ENCODE measurements at places on chromosomes 3 and 15. TPM values are rescaled to one million over a fixed set of nuclear protein-coding genes. Genes with fewer than 3 reads are reported as not detected.

Gene MNS1
- total RNA-seq, result 0.18 TPM

GRCh38 chr15:57545995-57546394 lies 45.7 kb upstream of the MYZAP start:
- H3K4me3 ChIP-seq, result no peak overlapping the region
- H3K27me3 ChIP-seq, result no peaks in the 10 kb centered on the region
- H3K27ac ChIP-seq, result no peak overlapping the region
- no peaks in the 10 kb centered on the region for H3K36me3 ChIP-seq

DNA sequence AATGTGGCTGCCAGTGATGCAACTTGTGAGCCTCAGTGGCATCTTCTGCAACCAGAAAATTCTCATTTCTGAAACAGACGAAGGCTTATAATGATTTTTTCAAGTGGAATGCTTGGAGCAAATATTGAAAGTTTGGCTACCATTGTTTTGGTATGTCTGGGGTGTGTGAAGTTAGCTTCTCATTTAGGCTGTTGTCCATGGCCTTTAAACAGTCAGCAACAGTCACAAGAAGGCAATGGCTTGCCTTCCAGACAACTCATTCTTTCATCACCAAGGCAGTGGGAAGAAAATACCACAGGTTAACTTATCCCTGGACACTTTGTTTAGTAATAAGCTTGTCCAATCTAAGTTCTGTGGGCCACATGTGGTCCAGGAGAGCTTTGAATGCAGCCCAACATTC lies 4.7 kb upstream of the BNC1 start:
- DNase-seq, result no peak
- no peak overlapping the region for H3K4me3 ChIP-seq
- no peak overlapping the region for H3K27ac ChIP-seq
- H3K4me1 ChIP-seq, result no peaks in the 10 kb centered on the region

DNA sequence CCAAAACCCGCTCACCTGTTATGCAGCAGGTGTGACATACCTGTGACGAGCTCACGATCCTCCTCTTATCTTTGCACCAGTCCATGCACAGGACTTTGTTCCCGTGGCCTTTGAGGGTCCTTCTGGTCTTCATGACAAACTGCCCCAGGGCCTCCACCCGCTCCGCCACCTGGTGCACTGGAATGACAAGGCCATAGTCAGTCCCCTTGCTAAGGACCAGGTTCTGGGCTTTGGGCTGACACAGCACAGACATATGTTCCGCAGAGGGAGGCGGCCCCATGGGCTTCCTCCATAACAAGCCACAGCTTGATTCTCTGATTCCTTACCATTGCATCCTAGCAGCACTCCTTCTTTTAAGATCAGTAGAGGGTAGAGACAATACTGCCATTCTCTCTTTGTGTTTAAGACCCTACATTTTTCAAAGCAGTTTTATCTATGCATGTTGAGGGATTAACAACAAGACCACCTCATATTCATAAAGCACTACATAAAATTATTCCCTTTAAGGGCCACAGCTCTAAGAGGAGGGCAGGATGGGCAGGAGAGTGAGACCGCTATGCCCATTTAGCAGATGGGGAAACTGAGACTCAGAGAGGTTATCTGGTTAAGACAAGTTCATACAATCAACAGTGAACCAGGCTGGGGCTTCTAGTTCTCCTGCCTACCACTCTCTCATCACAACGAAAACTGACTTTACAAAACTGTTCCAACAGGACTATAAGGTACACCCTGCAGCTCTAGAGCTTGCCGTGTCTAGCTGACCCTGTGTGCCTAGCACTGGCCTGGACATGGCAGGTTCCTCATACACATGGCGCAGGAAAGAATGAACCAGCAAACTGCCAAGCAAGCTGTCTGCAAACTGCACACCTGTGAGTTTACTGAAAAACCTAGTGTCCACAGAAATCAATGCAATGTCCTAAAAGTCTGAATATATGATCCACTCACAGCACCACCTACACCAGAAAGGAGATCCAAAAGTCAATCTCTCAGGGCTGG lies 37.0 kb downstream of the GNB5 start:
- no peak overlapping the region for H3K27ac ChIP-seq
- H3K4me1 ChIP-seq, result no peaks in the 10 kb centered on the region
- no peak overlapping the region for H3K4me3 ChIP-seq
- DNase-seq, result no peak

GRCh38 chr3:42022355-42022754 lies 60.5 kb upstream of the ULK4 start:
- H3K4me1 ChIP-seq, result no peaks in the 10 kb centered on the region
- H3K27ac ChIP-seq, result no peak overlapping the region
- H3K4me3 ChIP-seq, result no peak overlapping the region
- no peak for DNase-seq
- H3K36me3 ChIP-seq, result no peaks in the 10 kb centered on the region
- H3K27me3 ChIP-seq, result no peaks in the 10 kb centered on the region

Gene GPR62
- not detected for total RNA-seq

- H3K36me3 ChIP-seq, result no peaks in the 10 kb centered on the region
- H3K4me1 ChIP-seq, result no peaks in the 10 kb centered on the region
- H3K27me3 ChIP-seq, result no peaks in the 10 kb centered on the region
These were observed 145.9 kb upstream of the POU1F1 start for GRCh38 chr3:87422333-87422732.

Gene NOP10
- total RNA-seq, result 75.7 TPM

GRCh38 chr3:69181592-69182211 lies 59.3 kb upstream of the LMOD3 start:
- no peaks in the 10 kb centered on the region for H3K27me3 ChIP-seq
- H3K4me3 ChIP-seq, result no peak overlapping the region
- no peaks in the 10 kb centered on the region for H3K36me3 ChIP-seq
- no peak for DNase-seq

GRCh38 chr3:179956416-179956830 lies 80.3 kb downstream of the PEX5L start:
- no peak for DNase-seq
- no peaks in the 10 kb centered on the region for H3K4me1 ChIP-seq
- H3K27me3 ChIP-seq, result no peaks in the 10 kb centered on the region
- H3K36me3 ChIP-seq, result no peaks in the 10 kb centered on the region

DNA sequence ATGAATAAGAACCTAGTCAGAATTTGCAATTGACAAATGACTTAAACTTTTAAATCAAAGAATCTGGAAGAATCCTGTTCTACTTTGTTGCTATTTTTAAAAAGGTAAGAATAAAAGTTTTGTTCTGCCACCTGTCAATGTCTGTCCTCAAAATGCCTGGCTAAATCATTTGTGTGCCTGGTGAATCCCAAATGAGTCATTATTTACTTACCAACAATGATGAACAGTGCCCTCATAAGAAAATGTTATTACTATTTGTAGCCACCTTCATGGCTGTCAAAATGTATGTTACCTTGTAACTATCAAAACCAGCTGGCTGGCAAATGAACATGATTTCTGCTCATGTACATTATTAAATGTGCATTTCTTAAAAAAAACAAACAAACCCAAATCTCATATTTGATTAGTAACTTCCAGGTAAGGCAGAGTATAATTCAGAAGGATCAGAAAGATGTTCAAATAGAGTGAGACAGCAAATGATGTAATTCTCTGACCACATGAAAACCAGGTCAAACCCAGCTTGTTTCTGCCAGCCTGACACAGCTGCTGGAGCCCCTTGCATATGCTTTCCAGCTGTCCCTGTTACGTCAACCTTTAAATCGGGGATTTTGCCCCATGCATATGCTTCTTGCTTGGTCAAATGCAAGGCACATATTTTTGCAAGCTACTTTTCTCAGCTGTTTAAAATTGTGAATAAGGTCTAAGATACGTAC lies 137.9 kb downstream of the SSR3 start:
- H3K4me1 ChIP-seq, result no peaks in the 10 kb centered on the region
- no peak overlapping the region for H3K4me3 ChIP-seq
- no peaks in the 10 kb centered on the region for H3K27me3 ChIP-seq
- H3K27ac ChIP-seq, result no peak overlapping the region

Gene IL17RE
- 0.19 TPM for total RNA-seq

GRCh38 chr3:140093742-140094141 lies 158.8 kb downstream of the CLSTN2 start:
- no peaks in the 10 kb centered on the region for H3K36me3 ChIP-seq
- no peaks in the 10 kb centered on the region for H3K27me3 ChIP-seq
- DNase-seq, result no peak
- H3K4me3 ChIP-seq, result no peak overlapping the region
- no peak overlapping the region for H3K27ac ChIP-seq

DNA sequence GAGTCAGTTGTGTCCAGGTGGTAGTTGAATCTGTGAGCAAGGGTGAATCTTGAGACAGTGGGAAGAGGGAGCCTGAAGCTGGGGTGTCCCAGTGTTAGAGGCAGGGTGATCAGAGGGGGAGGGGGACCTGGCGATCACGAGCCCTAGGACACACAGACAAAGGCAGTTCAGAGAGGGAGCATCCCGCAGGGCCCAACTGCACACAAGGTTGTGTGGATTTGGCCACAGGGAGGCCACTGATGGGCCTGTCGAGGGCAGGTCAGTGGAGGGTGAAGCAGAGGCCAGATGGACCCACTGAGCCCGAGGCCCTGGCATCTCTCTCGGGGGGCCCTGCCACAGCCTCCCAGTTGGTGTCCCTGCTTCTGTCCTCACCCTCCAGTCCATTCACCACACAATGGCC lies 48.6 kb upstream of the SMAD6 start:
- H3K36me3 ChIP-seq, result no peaks in the 10 kb centered on the region
- no peak overlapping the region for H3K27ac ChIP-seq
- no peak for DNase-seq
- H3K27me3 ChIP-seq, result no peaks in the 10 kb centered on the region
- H3K4me1 ChIP-seq, result no peaks in the 10 kb centered on the region

DNA sequence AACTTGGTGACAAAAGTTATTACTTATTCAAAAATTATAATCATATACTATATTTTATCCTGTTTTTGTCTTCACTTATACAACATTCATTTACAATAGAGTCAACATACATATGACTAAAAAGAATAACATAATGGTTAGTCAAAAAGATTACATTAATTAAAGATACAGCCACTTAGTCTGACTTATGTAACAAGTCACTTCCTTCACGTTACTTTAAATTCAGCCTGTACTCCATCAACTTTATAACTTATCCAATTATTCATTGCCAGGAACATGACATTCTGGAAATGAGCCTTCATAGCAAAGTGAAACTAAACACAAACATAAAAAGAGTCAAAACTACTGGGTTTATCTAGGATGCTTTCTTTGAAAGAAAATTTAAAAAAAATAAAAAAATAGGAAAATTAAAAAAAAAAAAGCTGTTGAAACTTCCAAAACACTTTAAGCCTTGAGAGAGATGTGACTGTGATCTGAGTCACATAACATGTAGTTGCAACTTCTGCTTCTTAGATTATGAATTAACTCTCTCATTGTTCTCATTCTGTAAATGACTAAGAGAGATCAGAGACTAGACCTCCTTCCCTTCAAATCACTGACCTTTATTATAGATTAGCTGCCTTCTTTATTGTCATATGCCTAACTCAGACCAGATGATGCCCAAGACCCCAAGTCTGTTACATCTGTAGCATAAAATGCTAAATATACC lies 107.8 kb downstream of the MYRIP start:
- H3K27ac ChIP-seq, result no peak overlapping the region
- no peak for DNase-seq
- no peaks in the 10 kb centered on the region for H3K4me1 ChIP-seq
- no peaks in the 10 kb centered on the region for H3K36me3 ChIP-seq

- H3K36me3 ChIP-seq, result no peaks in the 10 kb centered on the region
- no peaks in the 10 kb centered on the region for H3K27me3 ChIP-seq
- no peak overlapping the region for H3K4me3 ChIP-seq
- H3K27ac ChIP-seq, result no peak overlapping the region
These were observed 42.4 kb downstream of the EOMES start for GRCh38 chr3:27679691-27680090.

Gene TRH
- not detected for total RNA-seq

DNA sequence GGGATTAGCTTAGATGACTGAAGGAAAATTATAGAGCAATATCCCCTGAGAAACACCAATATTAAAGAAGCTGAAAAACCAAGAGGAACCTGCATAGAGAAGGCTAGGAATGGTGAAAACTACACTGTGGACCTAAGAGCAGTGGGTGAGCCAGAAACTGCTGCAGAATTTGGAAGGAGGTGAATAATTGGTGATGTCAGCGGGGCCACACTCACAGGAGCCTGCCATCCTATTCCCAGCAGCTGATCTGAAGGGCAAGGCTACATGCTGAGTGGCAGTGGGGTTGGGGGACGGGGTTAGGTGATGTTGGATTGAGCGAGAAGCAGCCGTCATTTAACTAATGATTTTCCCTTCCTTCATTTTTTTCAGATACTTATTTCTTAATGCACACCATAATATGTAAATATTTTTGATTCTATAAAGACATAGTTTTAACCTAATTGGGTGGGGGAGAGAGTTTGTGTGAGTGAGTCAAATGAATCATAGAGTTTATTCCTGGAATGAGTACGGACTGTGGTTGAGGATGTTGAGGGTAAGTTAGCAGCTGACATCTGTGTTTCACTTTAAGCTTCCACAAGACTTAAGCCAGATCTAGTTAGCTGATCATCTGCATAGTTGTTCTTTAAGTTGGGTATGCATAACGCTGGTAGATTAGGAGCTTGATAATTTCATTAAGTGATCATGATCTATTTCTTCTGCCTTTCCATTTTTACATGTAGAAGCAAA lies 222.8 kb downstream of the PTPRG start:
- no peaks in the 10 kb centered on the region for H3K4me1 ChIP-seq
- no peak for DNase-seq
- H3K4me3 ChIP-seq, result no peak overlapping the region
- no peak overlapping the region for H3K27ac ChIP-seq

Gene GOLGA8M
- 14.9 TPM for total RNA-seq

Gene GP5
- 10.8 TPM for total RNA-seq

GRCh38 chr3:60013241-60013640 lies 963.4 kb upstream of the CFAP20DC start:
- no peaks in the 10 kb centered on the region for H3K36me3 ChIP-seq
- H3K27ac ChIP-seq, result peak overlapping the region; percentile 77
- peak overlapping the region; percentile 5 for H3K4me3 ChIP-seq
- H3K4me1 ChIP-seq, result peaks cover 74% of the 10 kb centered on the region

DNA sequence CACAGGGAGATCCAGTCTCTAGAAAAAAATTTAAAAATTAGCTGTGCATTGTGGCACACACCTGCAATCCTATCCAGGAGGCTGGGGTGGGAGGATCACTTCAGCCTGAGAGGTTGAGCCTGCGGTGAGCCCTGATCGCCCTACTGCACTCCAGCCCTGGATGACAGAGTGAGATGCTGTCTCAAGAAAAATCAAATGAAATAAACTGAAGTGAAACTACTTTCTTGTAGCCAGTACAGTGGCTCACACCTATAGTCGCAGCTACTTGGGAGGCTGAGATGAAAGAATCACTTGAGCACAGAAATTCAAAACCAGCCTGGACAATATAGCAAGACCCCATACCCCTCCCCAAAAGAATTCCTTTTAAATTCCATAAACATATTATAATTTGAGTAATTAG lies 35.4 kb downstream of the SMARCC1 start:
- no peak overlapping the region for H3K27ac ChIP-seq
- no peaks in the 10 kb centered on the region for H3K36me3 ChIP-seq
- H3K4me3 ChIP-seq, result no peak overlapping the region
- no peaks in the 10 kb centered on the region for H3K27me3 ChIP-seq
- no peaks in the 10 kb centered on the region for H3K4me1 ChIP-seq

All from naive thymus-derived CD4-positive, alpha-beta T cell (primary cell).